ENCODE measurements at places on chromosomes 1 and 21. TPM values are rescaled to one million over a fixed set of nuclear protein-coding genes. Genes with fewer than 3 reads are reported as not detected.

DNA sequence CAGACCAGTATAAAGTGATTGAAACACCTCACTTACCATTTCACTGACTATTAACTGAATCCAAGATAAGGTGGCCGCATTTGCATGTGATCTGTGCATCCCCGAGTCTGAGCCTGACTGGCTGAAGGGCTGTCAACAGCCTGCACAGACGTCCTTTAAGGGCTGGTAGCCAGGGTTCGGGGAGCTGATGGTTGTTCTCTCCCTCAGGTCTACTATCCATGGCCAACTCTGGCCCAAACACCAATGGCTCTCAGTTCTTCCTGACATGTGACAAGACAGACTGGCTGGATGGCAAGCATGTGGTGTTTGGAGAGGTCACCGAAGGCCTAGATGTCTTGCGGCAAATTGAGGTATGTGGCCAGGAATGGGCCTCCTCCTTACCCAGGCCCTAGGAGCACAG lies 14.0 kb downstream of the PPIE start:
- DNase-seq: no peak

- DNase-seq: no peak
These were observed 211.6 kb downstream of the DSCAM start for GRCh38 chr21:40635391-40635790.

GRCh38 chr1:32249831-32250525 lies 1.1 kb upstream of the LCK start:
- no peak for DNase-seq

DNA sequence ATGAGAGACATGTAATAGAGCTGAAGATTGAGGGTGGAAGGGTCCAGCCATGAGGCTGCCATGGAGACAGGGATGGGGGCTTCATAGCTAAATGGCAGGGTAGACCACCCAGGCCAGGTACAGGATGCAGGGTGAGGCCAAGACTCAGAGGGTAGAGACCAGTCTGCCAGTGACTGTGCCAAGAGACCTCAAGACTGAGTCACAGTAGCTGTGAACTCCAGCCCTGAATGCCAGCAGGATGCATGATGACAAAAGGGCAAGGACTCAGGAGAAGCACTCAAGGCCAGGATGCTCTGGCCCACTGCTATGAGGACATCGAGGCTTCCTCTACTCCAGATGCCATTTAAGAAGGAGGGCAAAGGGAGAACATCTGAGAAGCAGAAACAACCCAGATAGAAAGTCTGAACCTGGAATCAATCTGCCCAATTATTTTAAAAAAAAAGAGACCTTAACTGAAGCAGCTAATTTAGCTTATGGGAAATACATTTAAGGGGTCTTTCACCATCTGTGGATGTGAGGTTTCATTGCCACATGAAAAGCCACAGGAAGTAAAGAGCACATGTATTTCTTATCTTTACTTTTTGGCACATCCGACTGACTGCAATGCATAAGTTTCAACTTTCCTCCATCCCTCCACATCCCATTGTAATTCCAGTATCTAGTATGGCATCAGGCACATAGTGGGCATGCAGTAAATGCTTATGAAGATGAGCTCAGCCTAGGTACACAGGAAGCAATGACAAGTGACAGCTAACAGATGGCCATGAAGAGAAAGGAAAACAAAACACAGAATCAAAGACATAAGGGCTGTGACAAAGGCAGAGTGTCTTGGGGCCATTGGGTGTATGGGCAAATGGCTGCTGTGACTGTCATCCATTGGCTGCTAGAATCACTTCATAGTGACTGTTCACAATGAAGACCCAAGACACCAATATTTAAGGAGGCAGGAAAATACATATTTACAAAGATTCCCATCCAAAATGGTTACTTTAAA lies 40.2 kb downstream of the SUSD4 start:
- DNase-seq: no peak

GRCh38 chr1:227227761-227228160 lies 90.5 kb downstream of the CDC42BPA start:
- no peak for DNase-seq

GRCh38 chr1:97119260-97120158 lies 397.9 kb downstream of the PTBP2 start:
- DNase-seq: no peak

GRCh38 chr1:89698624-89699023 lies 65.7 kb downstream of the LRRC8C start:
- no peak for DNase-seq

GRCh38 chr1:88117597-88117996 lies 566.5 kb upstream of the PKN2 start:
- DNase-seq: no peak

DNA sequence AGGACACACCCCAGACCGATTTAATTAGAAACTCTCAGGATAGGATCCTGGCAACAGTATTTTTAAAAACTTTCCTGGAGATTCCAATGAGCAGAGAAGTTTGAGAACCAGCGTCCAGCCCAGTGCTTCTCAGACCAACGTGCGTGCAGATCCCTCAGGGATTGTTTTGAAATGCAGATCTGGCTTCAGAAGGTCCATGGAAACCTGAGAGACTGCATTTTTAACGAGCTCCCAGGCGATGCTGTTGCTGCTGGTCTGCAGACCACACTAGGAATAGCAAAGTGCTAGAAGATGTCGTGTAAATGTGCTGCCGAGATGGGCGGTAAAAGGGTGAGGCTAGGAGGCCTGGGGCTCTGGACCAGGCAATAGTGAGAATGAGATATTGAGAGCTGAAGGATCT lies 18.4 kb upstream of the CASQ1 start:
- no peak for DNase-seq

DNA sequence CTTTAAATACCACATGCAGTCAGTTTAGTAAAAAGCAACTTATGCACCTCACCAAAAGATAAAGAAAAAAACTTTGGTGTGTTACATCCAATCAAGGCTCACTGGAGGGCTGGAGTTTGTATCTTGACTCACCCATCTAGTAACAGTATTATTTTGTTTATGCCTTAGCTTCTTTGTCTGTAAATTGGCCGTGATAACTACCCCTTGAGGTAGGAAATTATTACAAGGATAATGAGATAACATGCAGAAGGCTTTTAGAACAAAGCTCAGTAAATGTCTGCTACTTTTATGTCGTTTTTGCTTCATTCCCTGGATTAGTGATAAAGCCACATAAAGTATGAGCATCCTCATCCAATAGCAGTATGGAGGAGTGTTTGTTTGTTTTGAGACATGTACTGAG lies 94.8 kb downstream of the ATP5PO start:
- DNase-seq: no peak

DNA sequence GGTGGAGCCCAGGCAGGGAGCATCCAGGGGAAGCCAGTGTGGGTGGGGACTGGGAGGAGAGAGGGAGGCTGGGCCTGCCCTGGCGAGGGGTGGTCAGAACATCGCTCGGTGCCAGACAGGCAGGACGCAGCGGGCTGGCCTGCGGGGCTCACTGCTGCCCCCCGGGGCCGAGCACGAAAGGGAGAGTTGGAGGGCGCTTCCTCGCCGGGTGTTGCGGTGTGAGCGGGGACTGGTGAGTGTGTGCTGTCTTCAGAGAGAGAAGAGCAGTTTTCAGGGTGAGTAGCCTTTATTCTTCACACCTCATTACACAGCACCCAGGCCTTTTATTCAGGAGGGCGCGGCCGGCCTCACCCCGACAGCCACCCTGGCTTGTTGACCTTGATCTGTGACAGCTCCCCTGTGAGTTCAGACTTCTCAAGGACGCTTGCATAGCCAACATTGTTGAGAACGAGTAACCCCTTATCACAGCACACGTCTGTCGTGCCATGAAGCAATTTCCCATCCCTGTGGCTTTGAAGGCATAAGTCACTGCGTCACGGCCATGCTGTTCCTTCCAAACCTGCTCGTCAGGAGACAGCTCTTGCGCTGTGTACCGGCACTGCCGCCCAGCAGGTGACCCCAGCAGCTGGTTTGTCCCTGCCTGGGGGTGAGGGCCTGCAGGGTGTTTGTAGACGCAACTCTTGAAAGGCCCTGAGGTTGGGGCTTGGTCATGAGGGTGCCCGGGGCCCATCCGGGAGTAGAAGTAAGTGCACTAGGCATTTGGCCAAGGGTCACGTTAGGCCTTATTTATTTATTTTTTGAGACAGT lies 54.6 kb downstream of the PRKCZ start:
- no peak for DNase-seq

- DNase-seq: no peak
These were observed 104.0 kb downstream of the PDE4B start for GRCh38 chr1:65896721-65897120.

DNA sequence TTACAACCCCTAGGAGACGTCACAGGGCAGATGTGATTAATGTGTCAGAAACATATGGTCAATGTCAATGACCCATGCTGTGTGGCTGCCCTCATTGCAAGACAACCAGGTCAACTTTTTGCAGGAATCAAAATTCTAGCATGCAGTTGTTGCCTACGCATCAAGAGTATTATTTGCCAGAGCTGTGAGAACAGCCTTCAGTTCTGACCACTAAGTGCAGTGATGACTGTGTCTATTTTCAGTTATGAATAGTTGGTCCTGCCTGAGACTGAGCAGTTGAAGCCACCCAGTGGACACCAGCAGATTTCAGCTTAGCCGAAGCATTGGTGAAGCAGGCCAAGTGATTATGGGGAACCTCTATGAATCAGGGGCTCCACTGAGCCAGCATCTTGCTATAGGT lies 47.3 kb downstream of the LYPLAL1 start:
- no peak for DNase-seq

DNA sequence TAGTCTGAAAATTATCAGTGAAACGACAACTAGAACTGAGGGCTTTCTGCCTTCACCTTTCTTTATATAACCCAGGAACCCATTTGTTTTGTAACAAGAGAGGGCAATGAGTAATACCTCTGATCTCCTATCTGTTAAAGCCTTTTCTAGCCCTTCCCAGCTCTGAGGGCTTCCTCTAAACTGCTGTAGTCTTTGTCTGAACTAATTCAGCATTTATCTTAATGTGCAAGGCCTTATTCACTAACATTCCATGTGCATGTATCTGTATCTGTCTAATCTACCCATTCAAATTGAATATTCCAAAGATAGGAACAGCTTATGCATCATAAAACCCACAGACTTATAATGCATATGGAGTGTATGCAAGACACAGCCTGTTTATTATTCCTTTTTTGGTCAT lies 167.1 kb downstream of the LYPLAL1 start:
- no peak for DNase-seq

DNA sequence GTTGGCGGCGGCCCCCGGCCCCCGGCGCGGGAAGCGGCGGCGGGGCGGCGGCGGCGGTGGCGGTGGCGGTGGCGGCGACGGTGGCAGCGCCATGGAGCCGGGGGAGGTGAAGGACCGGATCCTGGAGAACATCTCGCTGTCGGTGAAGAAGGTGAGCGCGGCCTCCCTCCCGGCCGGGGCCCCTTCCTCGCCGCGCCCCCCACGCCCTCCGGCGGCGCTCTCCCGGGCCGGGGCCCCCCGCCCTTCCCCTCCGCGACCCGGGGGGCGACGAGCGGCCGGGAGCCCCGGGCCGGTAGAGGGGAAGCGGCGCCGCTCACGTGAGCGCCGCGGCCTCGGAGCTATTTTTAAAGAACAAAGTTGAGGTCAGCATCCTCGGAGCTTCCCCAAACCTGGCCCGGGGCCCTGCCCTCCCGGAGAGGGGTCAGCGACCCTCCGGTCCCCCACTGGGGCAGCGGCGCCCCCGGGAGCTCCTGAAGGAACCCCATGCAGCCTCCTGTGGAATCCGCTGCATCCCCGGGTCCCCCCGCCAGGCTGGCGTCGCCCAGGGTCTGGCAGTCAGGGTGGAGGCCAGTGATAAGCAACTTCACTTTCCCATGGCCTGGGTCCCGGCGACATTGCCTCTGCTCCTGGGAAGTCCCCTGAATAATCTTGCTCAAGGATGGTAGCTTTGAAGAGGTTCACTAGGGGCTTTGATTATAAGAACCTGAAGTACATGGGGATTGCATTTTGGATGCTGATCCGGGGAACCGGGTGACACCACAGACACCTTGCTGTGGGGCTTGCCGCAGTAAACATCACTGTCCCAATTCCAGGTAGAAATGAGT lies 560 bp downstream of the PLEKHM2 start:
- no peak for DNase-seq

DNA sequence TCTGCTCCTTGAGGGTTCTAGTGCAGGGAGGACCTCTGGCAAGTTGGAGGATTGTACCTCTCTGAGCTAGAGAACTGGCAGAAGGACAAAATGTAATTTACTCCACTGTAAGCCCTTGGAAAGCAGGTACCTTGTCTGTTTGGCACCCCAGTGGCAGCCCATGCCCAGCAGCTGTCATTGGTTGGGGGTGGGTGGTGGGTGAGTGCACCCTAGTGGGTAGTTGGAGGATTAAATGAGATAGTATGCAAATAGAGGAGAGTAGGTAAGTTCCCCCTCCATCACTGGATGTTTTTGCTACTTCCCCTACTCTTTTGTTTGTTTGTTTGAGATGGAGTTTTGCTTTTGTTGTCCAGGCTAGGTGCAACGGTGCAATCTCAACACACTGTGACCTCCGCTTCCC lies 69.8 kb downstream of the RYR2 start:
- no peak for DNase-seq

DNA sequence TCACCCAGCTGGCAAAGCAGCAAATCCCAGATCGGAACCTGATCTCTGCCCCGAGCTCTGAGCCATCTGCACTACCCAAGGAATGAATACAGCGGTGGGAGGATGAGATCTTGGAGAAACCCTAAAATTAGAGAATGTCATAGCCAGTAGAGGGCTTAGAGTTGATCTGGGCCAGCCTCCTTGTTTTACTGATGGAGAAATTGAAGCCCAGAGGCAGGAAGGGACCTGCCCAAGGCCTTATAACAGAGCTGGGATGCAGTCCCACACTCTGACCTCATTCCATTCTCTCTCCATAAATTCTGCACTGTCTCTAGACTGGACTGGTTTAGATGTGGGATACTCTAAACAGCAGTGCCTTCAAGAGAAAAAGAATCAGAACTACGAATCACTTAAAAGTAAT lies 4.8 kb upstream of the SFN start:
- no peak for DNase-seq

DNA sequence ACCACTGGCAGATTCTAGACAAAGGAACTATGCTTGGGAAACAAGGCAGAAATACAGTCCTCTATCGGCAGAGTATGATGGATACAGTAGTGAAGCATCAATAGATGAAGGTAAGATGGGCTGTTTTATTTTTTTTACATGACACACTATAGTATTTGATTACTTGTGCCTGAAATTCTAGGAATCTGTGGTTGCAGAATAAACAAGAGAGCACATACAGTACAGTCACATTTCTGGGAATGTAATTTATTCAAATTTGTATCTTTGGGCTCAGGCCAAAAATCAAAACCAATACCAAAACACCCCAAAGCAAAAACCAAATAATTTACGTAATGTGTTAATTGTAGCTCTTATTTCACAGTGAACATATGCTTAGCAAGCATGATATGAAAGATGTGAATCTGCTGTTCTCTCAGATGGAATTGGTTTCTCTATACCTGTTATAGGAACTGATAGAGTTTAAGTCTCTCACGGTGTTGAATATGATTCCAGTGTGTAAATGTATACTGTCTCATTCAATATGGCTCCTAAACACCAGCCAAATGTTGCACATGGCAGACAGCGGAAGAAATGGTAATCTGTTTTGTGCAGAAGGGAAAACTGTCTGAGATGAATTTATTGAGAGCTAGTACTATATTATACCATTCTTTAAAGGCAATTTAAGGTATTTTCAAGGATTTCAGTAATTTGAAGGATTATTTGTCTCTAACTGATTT lies 83.3 kb downstream of the SYT14 start:
- no peak for DNase-seq

Gene TESK2
- 2.4 TPM for polyA plus RNA-seq

Gene OR2T35
- not detected for polyA plus RNA-seq

Gene ERICH3
- polyA plus RNA-seq: not detected

Gene AKNAD1
- polyA plus RNA-seq: 0.25 TPM

Gene TNFRSF1B
- polyA plus RNA-seq: 0.60 TPM

Gene RPAP2
- 4.0 TPM for polyA plus RNA-seq

Gene IFNLR1
- polyA plus RNA-seq: not detected

Gene AMY1C
- not detected for polyA plus RNA-seq

Gene FBXO2
- 1.5 TPM for polyA plus RNA-seq

Gene SEC22B
- polyA plus RNA-seq: 55.4 TPM

Gene REN
- polyA plus RNA-seq: 0.99 TPM
